ENCODE measurements at places on chromosomes 3 and 15. TPM values are rescaled to one million over a fixed set of nuclear protein-coding genes. Genes with fewer than 3 reads are reported as not detected.

The FSTL1 gene
- 734 TPM for total RNA-seq

The MLF1 gene
- 12.2 TPM for total RNA-seq

The P3H2 gene
- 14.8 TPM for total RNA-seq

GRCh38 chr3:64915778-64916177 lies 228.0 kb upstream of the ADAMTS9 start:
- DNase-seq, result no peak

GRCh38 chr3:128327606-128328031 lies 139.1 kb downstream of the DNAJB8 start:
- DNase-seq, result no peak

Measured in mesothelial cell of epicardium (in vitro differentiated cells).